Activated T-cell treated with anti-CD3 and anti-CD28 coated beads, Interleukin-2, amount 50 U/mL, for 4 hours (primary cell): ENCODE measurements at places on chromosomes 7 and 10. TPM values are rescaled to one million over a fixed set of nuclear protein-coding genes. Genes with fewer than 3 reads are reported as not detected.

DNA sequence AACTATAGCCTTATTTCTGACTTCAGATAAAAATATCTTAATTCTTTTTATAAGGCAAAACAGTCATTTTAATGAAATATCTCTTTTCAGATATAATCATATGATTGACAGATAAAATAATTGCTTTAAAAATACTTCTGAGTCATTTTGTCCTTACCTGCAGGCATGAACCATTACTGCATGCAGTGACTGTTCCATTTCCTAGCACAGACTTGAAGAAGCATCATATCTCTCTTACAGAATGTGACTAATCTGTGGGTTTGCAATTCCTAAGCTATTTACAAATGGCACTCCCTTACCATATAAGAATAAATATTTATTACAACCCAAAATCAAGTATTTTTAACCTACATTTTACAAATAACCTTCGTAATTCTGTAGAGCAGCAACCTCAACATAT lies 120.7 kb downstream of the SRPK2 start:
- DNase-seq: no peak

GRCh38 chr7:128115336-128115820 lies 84.1 kb upstream of the LRRC4 start:
- DNase-seq: no peak

DNA sequence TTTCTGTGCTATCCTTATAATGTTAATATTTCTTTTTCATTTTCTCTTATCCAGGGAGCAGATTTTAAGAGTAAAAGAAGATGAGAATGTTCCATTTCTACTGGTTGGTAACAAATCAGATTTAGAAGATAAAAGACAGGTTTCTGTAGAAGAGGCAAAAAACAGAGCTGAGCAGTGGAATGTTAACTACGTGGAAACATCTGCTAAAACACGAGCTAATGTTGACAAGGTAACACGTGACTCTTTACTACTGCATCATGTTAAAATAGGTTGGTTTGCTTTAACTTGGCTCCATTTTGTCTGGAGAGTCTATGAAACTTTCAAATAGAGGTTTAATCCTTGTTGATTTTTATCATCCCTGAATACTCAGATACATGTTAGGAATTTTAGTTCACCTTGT lies 73.3 kb downstream of the RALA start:
- no peak for DNase-seq

Gene SH3PXD2A
- 2.4 TPM for total RNA-seq

GRCh38 chr7:50821457-50822008 lies 38.8 kb upstream of the GRB10 start:
- DNase-seq: no peak
